ENCODE measurements at places on chromosomes 7 and 10. TPM values are rescaled to one million over a fixed set of nuclear protein-coding genes. Genes with fewer than 3 reads are reported as not detected.

CCDC126 gene
- 3.9 TPM for total RNA-seq

DMBT1 gene
- not detected for total RNA-seq

CTAGE6 gene
- total RNA-seq: not detected

TAS2R3 gene
- total RNA-seq: not detected

CACUL1 gene
- total RNA-seq: 14.0 TPM

MRLN gene
- not detected for total RNA-seq

UNCX gene
- total RNA-seq: not detected

OR2A42 gene
- total RNA-seq: not detected

SPAM1 gene
- total RNA-seq: not detected

CALCR gene
- not detected for total RNA-seq

HKDC1 gene
- not detected for total RNA-seq

FAS gene
- total RNA-seq: 16.6 TPM

LLCFC1 gene
- not detected for total RNA-seq

STEAP1 gene
- total RNA-seq: 27.2 TPM

IFRD1 gene
- total RNA-seq: 31.8 TPM

CCDC146 gene
- total RNA-seq: 0.53 TPM

TACR2 gene
- 0.49 TPM for total RNA-seq

TAS2R4 gene
- not detected for total RNA-seq

FXYD4 gene
- total RNA-seq: not detected

NANOS1 gene
- 0.13 TPM for total RNA-seq

SAMD9L gene
- total RNA-seq: 40.4 TPM

PPP1R9A gene
- total RNA-seq: 0.74 TPM

LRIT1 gene
- total RNA-seq: not detected

OR6V1 gene
- total RNA-seq: not detected

BHLHA15 gene
- total RNA-seq: 0.27 TPM

ELFN1 gene
- total RNA-seq: 0.84 TPM
